ENCODE measurements at places on chromosomes 16 and 17. TPM values are rescaled to one million over a fixed set of nuclear protein-coding genes. Genes with fewer than 3 reads are reported as not detected.

Gene BPTF
- 126 TPM for total RNA-seq

Gene TBC1D3D
- not detected for total RNA-seq

Gene KRTAP1-1
- total RNA-seq: not detected

Gene ADAP2
- 3.4 TPM for total RNA-seq

Gene NDUFB10
- total RNA-seq: 43.0 TPM

Gene FOXC2
- 0.98 TPM for total RNA-seq

Gene SULT1A1
- total RNA-seq: 6.4 TPM

Gene CMTR2
- total RNA-seq: 24.6 TPM

Gene INCA1
- 0.25 TPM for total RNA-seq

Gene PGAP3
- 7.9 TPM for total RNA-seq

Gene ENO3
- total RNA-seq: 0.74 TPM

Gene PNMT
- 2.0 TPM for total RNA-seq

Gene MYO15A
- 2.5 TPM for total RNA-seq

Gene NDE1
- total RNA-seq: 6.4 TPM
